Large intestine (tissue), 12 donors: ENCODE measurements at places on chromosomes 16 and 17. TPM values are rescaled to one million over a fixed set of nuclear protein-coding genes. Genes with fewer than 3 reads are reported as not detected.
A peak's percentile ranks its signal among the peaks of the same experiment; 100 is the strongest.

The ENDOV gene
- polyA plus RNA-seq = 30.8 TPM

GRCh38 chr17:26818736-26819135 is 475.2 kb upstream of the WSB1 start:
- no peak for DNase-seq

DNA sequence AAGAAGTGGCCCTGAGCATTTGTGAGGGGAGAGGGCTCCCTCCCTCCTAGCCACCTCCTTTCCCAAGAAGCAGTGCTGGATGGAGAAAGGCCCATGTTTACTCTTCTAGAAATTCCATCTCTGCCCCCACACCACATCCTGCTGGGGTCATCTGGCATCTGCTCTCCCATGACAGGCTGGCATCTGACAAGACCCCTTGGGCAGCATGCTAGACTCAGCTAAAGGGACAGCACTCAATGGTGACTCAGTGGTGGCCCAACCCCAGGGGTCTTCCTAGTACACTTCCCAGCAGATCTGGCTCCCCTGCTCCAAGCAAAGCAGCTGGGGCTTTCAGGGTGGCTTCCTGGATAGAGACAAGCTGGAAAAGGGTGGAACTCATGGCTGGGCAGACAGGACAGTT is 14.4 kb downstream of the SLC38A7 start:
- DNase-seq = no peak

DNA sequence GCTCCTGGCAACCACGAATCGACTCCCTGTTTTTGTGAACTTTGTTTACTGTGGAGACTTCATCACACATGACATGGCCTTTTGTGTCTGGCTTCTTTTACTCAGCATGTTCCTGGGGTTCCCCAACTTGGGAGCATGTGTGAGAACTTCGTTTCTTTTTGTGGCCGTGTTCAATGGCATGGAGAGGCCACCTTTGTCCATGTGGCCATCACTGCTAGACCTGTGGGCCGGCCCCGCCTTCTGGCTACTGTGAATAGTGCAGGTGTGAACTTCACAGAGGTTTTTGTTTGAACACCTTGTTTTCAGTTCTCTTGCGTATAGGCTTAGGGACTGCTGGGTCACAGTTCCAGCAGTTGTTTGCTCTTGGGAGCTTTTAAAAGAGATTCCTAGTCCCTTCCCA is 5.7 kb upstream of the SLC38A8 start:
- no peak for DNase-seq

DNA sequence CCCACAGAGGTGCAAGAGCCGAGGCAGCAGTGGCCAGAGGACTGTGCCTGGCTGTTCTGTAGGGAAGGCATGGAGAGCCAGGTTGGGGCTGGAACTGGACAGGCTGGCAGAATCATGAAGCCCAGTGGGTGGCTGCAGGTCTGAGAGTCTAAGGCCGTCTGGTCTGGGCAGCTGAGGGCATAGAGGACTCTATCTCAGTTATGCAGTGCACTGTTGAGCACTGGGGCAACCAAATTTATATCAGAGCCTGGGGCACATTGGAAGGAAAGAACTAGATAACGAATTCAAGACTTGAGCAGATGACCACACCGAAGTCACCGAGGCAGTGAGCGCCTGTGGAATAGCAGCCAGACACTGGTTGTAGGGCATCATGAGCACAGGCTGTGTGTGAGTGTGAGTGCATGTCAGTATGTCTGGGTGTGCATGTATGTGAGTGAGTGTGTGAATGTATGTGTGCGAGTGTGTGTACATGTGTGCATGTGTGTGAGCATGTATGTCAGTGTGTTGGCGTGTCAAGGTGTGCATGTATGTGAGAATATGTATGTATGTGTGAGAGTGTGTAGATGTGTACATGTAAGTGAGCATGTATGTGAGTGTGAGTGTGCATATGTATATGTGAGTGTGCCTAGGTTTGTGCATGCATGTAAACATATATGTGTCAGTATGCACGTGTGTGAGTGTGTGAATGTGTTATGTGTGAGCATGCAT is 37.0 kb downstream of the RGS9 start:
- no peak for DNase-seq

- DNase-seq = peak; percentile 29
Measured at GRCh38 chr16:1527836-1528811, 5.3 kb upstream of the TMEM204 start.

- peak; percentile 76 for DNase-seq
Measured at GRCh38 chr16:25011891-25012514, 3.2 kb downstream of the ARHGAP17 start.

DNA sequence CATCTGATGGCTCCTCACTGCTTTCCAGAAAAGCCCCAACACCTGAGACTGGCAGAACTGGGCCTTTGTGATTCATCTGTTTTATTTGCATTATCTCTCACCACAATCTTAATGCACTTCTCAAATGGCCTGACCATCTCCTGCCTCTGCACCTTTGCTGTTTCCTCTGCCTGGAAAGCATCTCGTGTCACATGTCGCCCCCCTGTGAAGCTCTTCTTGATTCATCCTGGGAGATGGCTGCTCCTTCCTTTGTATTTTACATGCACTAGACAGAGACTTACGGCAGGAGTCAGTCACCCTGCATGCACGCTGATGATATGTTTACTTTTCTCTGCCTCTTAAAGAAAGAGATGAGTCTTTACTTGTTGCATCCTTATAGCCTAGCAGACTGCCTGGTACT is 30.0 kb downstream of the HNF1B start:
- no peak for DNase-seq

The CEP112 gene
- polyA plus RNA-seq = 4.4 TPM

- no peak for DNase-seq
Measured at GRCh38 chr17:53655591-53655990, 167.1 kb upstream of the KIF2B start.

- DNase-seq = no peak
Measured at GRCh38 chr17:39536468-39536867, 71.3 kb downstream of the NEUROD2 start.

The CHST4 gene
- polyA plus RNA-seq = 0.12 TPM

DNA sequence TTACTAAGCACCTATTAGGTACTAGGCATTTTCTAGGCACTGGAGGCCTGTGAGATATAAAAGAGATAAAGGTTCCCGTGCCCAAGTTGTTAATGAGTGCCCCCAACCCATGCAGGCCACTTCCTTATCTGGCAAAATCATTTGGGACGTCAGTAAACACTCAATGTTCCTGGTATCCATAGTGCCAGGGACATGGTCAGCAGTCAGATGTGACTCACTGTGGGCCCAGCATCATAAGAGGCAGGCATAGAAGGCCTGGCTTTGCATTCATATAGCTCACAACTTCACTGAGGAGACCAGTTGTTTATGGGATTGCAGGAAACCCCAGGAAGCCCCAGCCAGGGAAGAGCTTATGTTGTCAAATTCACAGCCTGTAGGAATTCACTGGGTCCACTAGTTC is 81.1 kb downstream of the MRC2 start:
- no peak for DNase-seq

The ZP2 gene
- 0.27 TPM for polyA plus RNA-seq

GRCh38 chr16:59164461-59164860 is 430.3 kb upstream of the GOT2 start:
- DNase-seq = no peak

The FBXO39 gene
- polyA plus RNA-seq = 1.8 TPM

The EPN3 gene
- polyA plus RNA-seq = 3.3 TPM

The CCL3 gene
- 11.7 TPM for polyA plus RNA-seq

The CDRT4 gene
- polyA plus RNA-seq = 29.3 TPM

DNA sequence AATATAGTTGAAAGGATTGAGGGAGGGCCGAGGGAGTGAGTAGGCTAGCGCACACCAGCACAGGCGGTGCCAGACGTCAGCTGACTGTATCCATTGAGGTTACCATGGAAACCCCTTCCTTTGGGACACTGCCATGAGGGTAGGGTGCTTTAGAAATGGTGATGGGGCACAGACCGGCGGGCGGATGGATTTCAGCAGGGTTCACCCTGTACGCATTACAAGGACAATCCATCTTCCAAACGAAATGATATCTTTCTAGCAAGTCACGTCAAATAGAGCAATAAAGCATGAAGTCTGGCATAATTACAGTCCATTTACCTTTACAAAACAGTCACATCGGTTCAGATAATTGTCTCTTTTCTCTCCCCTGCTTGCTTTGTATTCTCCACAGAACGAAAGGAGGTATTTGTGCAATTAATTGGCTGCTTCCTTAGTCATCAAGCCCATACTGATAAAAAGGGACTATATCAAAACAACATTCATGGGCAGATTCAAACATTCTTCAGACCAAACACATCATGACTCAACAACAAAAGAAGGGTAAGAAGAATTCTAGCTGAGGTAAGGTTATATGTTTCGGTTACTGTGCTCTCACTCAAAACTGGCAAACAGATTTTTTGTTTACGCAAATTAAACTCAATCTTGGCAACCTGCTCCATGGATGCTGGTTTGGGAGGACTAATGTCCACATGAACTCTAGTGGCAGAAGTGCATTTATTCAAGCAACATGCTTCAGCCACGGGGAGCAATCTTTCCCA is 140.6 kb downstream of the CDK5R1 start:
- DNase-seq = peak; percentile 19

GRCh38 chr16:87818533-87819161 is 50.7 kb downstream of the SLC7A5 start:
- DNase-seq = no peak

- no peak for DNase-seq
Measured at GRCh38 chr17:44351464-44351863, 6.4 kb downstream of the GRN start.

The DHX40 gene
- 31.5 TPM for polyA plus RNA-seq

DNA sequence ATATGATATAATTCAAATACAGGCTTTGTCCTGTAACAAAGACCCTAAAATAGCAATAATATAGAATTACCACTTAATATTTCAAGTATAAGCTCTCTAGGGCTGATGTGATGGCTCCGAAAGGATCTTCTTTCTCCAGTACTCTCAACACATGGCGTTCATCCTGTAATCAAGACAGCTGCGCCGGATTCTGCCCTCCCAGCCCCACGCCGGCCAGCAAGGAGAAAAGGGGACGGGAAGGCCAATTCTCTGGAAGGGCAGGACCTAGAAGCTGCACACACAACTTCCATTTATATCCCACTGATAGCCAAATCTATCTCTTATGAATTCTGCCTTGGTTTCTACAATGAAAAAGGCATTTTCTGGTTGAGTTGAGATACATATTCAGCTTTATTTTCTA is 32.0 kb downstream of the CCDC182 start:
- no peak for DNase-seq

The AARS1 gene
- polyA plus RNA-seq = 53.0 TPM

GRCh38 chr17:7404737-7405349 is 946 bp upstream of the TMEM256 start:
- DNase-seq = no peak

The TERB1 gene
- polyA plus RNA-seq = 0.09 TPM

GRCh38 chr17:50599606-50600005 is 35.1 kb upstream of the ABCC3 start:
- no peak for DNase-seq

The DPEP3 gene
- polyA plus RNA-seq = 0.09 TPM

DNA sequence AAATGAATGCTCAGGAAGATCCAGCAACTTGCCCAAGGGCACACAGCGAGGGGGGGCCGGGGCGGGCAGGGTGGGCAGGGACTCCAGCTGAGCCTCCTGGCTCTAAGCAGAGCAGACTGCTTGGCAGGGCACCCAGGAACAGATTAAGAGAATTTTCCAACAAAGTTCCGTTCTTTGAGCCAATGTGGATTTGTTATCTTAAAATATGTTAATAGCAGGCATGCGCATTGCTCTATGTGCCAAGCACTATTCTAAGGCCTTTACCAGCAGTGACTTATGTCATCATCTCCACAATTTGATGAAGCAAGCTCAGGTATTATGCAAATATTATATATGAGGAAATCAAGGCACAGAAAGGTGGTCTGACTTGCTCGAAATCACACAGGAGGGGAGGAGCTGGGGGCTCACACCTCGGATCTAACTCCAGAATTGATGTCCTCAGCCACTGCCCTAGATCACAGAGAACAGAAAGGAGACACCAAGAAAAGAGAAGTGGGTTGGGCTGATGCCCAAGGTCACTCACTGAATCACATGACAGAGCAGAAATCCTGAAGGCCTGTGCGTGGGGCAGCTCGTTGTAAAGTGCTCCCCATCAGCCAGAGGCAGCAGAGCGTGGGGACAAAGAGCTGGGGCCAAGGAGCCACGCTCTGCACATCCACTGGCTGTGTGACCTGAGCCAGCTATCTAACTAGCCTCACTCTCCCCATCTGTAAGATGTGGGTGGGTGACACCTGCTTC is 23.2 kb upstream of the MEAK7 start:
- DNase-seq = no peak

The ACSM2B gene
- 1.4 TPM for polyA plus RNA-seq

GRCh38 chr16:27723711-27724481 is 174.0 kb downstream of the KATNIP start:
- DNase-seq = no peak

The AGRP gene
- polyA plus RNA-seq = 0.13 TPM

GRCh38 chr17:36928471-36929345 is 8.6 kb upstream of the LHX1 start:
- DNase-seq = no peak
